ENCODE measurements at places on chromosomes 1 and 21.

DNA sequence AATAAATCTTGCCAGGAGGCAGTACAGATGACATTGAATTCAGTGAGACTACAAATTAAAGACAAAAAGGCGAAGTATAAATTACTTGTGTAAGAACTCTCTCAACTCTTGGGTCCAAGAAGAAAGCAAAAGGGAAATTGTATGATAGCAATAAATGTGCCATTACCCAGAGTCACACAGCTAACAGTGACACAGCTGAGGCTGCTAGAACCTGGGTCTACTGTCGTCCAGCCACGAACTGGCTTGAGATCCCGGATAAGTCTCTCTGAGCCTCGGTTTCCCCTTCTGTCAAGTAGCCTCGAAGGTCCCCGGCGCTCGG, 362 bp upstream of the ROR1 start:
- no peak for DNase-seq

DNA sequence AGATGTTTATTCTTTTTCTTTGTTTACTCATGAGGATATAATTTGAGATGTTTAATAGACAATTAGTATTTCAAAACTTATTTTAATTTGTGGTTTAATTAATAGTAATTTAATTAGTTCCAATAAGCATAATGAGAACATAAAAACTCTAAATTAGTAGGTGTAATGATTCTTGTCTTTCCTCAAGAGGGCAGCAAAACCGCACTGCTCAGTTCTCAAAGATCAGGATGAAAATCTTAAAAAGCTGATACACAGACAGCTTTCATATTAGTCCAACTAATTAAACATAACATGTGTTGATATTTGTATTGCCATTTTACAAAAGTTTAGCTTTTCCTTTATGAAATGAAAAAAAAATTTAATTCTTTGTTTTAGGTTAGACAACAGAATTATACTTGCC, 106.7 kb upstream of the C21orf91 start:
- DNase-seq: no peak

GRCh38 chr1:223504741-223505140, 111.5 kb downstream of the CCDC185 start:
- DNase-seq: no peak

GRCh38 chr1:16900751-16901150, 5.0 kb downstream of the RNU1-2 start:
- no peak for DNase-seq

- DNase-seq: no peak
Measured at GRCh38 chr1:64757213-64757612, 12.3 kb downstream of the RAVER2 start.

DNA sequence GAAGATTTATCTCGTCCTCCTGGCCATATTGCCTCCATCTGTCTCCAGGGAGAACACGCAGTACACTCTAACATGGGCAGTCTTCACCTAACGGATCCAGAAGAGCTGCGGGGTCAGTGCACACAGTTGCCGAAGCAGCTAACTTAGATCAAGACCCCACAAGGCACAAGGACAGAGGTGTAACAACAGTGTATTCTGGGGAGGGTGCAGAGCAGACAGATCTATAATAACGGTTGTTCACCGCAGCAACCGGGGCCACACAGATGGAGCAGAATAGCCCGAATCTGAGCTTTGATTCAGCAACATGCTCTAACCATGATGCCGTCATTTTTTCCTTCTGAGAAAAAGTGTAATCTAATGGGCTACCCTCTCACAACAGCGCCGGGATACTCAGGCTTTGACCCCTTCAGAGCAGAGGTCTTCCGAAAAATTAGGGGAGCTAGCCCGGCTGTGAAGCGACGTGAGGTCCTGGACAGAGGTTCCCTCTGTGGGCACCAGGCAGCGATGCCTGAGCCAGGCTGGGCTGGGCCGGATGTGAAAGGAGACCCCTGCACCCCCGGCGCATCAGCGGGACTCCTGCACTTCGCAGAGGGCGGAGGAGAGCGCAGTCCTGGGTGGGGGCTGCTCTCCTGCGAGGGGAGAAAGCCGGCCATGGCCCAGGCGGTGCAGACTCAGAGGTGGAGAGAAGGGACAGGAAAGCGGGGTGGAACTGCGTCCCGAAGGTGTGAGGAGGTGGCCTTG, 57.5 kb downstream of the BCL9 start:
- DNase-seq: peak; percentile 29

DNA sequence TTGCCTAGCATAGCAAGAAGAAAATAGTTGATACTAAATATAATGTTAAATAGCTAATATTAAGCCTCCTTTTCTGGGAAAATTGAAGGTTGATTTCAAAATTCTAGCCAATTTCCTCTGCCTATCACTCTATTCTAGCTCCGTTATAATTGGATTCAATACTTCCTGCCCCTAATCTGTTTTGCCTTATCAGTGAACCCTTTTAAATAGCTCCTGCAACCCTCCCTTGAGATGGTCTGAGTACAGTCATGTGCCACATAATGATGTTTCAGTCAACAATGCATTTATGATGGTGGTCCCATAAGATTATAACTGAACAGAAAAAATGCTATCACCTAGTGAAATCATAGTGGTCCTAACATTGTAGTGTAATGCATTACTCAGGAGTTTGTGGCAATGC, 79.7 kb upstream of the PBX1 start:
- DNase-seq: no peak

DNA sequence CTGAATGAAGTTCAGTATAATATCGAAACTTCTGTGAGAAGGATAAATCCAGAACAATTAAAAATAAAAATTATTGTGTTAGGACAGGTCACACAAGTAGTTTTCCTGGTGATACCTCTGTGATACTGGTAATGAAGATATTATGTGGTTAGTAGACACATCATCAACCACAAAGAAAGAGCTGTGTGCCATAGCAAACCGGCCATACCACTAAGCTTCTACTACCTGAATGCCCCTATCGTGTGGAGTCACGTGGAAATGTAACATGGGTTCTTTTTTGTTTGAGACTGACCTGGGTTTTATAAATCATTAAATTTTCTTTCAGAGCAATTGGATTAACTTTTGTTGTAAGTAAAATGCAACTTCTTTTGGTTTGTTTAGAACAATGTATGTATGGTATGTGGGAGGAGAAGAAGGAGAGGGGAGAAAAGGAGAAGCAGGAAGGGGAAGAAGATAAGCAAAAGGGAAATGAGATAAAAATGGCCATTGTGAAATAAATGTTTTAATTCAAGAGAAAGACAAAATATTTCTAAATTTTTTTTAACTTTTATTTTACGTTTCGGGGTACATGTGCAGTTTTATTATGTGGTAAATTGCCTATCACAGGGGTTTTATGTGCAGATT, 58.2 kb upstream of the LRRC8B start:
- no peak for DNase-seq

DNA sequence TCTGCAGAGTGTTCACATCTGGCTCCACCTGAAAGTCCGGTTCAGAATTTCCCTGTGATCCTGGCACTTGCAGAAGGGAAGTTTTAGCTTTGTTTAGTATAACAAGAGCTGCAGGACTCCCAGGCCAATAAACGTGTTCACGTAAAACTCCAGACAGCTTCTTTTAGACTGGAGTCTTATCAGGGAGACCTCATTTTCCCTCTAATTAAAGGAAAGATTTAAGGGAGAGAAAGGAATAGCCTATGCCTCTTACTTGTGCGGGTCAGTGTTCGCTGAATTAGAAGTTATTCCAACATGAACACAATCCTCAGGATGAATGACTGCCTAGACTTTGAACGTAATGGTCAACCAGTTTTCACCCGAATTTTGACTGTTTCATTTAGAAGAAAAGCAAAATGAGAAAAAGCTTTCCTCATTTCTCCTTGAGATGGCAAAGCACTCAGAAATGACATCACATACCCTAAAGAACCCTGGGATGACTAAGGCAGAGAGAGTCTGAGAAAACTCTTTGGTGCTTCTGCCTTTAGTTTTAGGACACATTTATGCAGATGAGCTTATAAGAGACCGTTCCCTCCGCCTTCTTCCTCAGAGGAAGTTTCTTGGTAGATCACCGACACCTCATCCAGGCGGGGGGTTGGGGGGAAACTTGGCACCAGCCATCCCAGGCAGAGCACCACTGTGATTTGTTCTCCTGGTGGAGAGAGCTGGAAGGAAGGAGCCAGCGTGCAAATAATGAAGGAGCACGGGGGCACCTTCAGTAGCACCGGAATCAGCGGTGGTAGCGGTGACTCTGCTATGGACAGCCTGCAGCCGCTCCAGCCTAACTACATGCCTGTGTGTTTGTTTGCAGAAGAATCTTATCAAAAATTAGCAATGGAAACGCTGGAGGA, 202.1 kb upstream of the SGIP1 start:
- DNase-seq: no peak

GRCh38 chr1:161954050-161954449, 69.6 kb downstream of the OLFML2B start:
- no peak for DNase-seq

- no peak for DNase-seq
Measured at GRCh38 chr21:43991447-43991991, 20.6 kb upstream of the TRAPPC10 start.

GRCh38 chr1:192160196-192160595, 1.9 kb downstream of the RGS18 start:
- no peak for DNase-seq
